Transverse colon (tissue), 4 donors: ENCODE measurements at places on chromosomes 4 and X. TPM values are rescaled to one million over a fixed set of nuclear protein-coding genes. Genes with fewer than 3 reads are reported as not detected.

CEP135 gene
- 11.7 TPM for total RNA-seq

KIAA1210 gene
- total RNA-seq = not detected

- no peak overlapping the region for H3K4me3 ChIP-seq
- peak overlapping the region; percentile 62 for H3K27ac ChIP-seq
These were observed 48.2 kb downstream of the GUCY1B1 start for GRCh38 chr4:155807021-155807420.

- H3K36me3 ChIP-seq = no peaks in the 10 kb centered on the region
- no peak for DNase-seq
- no peak overlapping the region for H3K27ac ChIP-seq
- H3K4me3 ChIP-seq = no peak overlapping the region
These were observed 440.5 kb downstream of the MAPK10 start for GRCh38 chr4:85919200-85919887.
